ENCODE measurements at places on chromosomes 5 and 9.

GRCh38 chr5:95178046-95178651, 106.7 kb downstream of the MCTP1 start:
- DNase-seq = no peak

DNA sequence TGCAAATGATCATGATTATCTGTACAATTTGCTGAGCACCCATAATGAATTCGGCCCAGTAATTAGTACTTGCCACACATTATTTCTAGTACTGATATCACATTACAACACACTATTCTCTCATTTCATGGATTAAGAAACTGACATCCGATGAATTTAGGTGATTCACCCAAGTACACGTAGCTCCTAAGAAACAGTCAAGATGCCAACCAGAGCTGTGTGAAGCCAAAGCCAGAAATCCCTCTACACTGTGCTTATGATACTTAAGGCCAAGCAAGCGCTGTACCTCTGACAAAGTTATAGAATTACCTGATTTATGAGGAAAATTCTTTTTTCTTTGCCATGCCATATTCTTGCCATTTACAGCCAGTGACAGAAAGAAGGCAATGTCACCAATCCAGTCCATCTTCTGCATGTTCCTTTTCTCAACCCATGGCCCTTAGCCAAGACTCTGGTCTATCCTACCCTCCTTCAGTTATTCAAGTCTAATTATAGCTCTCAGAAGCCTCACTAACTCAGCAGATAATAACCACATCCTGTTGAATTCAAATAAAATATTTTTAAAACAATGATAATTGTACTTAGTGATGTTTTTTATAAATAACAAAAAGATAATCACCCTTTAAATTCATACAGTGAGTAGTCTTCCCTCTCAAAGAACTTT, 74.3 kb upstream of the PTGER4 start:
- DNase-seq = no peak

- no peak for DNase-seq
Observed at GRCh38 chr9:135086597-135087488, 625 bp upstream of the OLFM1 start.

DNA sequence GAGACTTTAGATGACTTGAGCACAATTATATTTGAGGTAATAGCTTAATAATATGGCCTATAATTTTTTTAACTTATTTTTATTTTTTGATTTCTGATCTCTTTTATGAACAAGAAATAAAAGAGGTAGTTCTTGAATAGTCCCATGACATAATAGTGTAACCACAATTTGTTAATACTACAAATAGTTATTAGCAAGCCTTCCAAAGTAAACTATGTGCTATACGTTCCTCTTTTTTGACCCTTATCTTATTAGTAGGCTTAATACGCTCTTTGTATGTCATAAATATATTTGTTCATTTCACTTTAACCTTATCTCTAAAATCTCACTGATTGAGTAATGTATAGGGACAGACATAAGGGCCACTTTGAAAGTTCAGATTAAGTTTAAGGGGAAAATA, 78.7 kb upstream of the NR4A3 start:
- DNase-seq = no peak

- DNase-seq = no peak
Observed at GRCh38 chr5:122376250-122376649, 64.2 kb downstream of the SNCAIP start.

GRCh38 chr9:135474915-135475314, 4.7 kb upstream of the PPP1R26 start:
- no peak for DNase-seq

DNA sequence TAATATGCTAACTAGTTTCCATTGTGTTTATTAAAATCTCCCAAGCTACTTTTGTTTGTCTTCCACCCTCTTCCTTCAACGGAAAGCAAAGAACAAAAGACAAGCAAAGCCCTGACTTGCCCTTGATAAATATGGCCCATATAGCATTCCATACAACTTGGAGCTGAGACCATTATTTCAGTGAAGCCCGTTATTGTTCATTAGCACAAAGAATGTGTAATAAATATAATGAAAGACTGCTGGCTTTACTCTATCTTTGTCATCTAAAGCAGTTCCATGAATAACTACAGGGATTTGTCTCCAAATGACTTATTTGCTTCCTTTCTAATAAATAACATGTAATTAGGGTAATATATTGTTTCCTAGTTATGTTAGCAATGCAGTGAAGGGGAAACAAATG, 270.7 kb upstream of the TLE4 start:
- no peak for DNase-seq

DNA sequence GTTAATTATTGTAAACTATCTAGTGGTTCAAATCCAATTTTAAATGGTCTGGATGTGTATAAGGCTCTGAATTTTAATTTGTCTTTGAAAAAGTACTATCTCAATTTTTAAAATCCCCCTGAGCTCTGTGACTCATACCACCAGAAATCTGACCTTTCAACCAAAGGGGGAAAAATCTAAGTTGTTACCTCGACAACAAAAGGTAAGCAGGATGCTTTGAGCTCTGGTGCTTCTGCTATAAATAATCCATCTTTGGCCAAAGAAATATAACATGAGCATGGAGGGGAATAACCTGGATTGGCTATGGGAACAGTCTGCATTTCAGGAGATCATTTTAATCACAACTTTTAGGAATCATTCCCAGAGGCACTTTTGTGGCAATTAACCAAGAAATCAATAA, 76.3 kb upstream of the PCSK1 start:
- DNase-seq = no peak

GRCh38 chr9:103942651-103943050, 151.5 kb upstream of the SMC2 start:
- no peak for DNase-seq

All from substantia nigra (tissue), 51 donors.